Pancreas (tissue), 10 donors: ENCODE measurements at places on chromosomes 2 and 18. TPM values are rescaled to one million over a fixed set of nuclear protein-coding genes. Genes with fewer than 3 reads are reported as not detected.

Gene STAM2
- 16.7 TPM for total RNA-seq

Gene AMER3
- 0.59 TPM for total RNA-seq

Gene CD207
- 0.09 TPM for total RNA-seq

Gene KIAA2012
- total RNA-seq, result not detected

Gene AGXT
- total RNA-seq, result not detected

Gene CGREF1
- total RNA-seq, result 1.1 TPM

Gene TMEFF2
- not detected for total RNA-seq

Gene OTOF
- total RNA-seq, result 0.26 TPM

Gene DPP4
- 3.3 TPM for total RNA-seq

Gene RDH14
- 13.5 TPM for total RNA-seq

Gene KCNJ3
- 0.76 TPM for total RNA-seq

Gene AFTPH
- 26.3 TPM for total RNA-seq

Gene CNGA3
- total RNA-seq, result 0.09 TPM

Gene DLX2
- not detected for total RNA-seq

Gene CRYGC
- not detected for total RNA-seq

Gene ADRA2B
- 0.04 TPM for total RNA-seq

Gene CDH7
- not detected for total RNA-seq

Gene MTLN
- 15.5 TPM for total RNA-seq

Gene NPPC
- total RNA-seq, result not detected

Gene MPP4
- total RNA-seq, result 0.06 TPM

Gene IL37
- total RNA-seq, result not detected

Gene MC5R
- not detected for total RNA-seq

Gene POTEC
- total RNA-seq, result 0.32 TPM

Gene REG1A
- total RNA-seq, result 26,600 TPM

Gene HOXD8
- 0.19 TPM for total RNA-seq

Gene CD226
- 0.92 TPM for total RNA-seq

Gene AQP12A
- 163 TPM for total RNA-seq

Gene CIB4
- total RNA-seq, result 0.31 TPM
